NCI-H1436 (cell line): ENCODE measurements at places on chromosomes 6 and 20.

DNA sequence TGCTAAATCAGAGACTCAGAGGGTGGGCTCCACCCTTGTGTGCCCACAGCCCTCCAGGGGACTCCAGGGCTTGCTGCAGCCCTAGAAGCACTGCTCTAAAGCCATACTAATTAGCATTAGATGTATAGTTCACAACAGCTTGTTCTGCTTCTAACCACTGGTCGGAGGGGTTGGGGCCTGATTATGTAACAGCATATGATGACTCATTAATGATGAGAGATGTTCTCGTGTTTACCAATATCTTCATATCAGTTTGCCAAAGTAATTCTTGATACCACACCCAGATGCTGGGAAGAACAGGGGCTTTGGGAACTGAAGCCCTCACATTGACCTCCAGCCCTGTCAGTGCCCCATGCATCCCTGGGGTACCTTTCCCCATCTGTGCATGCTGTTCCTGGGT lies 104.1 kb upstream of the FOXA2 start:
- DNase-seq: no peak

DNA sequence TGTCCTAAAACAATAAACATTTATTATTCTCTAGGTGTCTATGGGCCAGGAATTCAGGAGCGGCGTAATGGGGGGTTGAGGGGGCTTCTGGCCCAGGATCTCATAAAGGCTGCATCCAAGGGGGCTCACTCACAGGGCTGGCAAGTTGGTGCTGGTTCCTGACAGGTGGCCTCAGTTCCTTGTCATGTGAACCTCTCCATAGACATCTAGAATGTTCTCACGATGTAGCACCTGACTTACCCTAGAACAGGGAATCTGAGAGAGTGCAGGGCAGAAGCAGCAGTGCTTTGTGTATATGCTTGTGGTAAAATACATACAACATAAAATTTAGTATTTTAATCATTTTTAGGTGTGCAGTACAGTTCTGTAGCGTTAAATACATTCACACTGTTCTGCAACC lies 57.1 kb downstream of the PHF20 start:
- DNase-seq: no peak

DNA sequence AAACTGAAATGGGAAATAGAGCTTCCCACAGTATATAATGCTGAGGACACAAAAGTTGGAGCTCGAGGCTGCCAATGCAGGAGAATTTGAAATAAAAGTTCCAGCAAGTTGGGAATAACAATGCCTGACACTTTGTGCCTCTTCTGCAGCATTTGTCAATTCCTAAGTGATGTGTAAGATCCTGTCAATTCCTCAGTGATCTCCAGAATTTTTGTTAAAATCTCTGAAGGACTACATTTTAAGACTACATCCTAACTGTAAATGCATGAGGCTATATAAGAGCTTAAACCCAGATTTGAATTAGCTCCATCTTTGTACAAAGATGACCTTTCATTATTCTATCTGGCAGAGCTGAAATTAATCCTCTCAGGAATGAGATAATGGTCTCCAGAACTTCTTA lies 208.2 kb downstream of the COL12A1 start:
- DNase-seq: no peak

GRCh38 chr6:46022106-46022948 lies 6.7 kb upstream of the CLIC5 start:
- DNase-seq: no peak

- DNase-seq: no peak
These were observed 349.4 kb downstream of the PREX1 start for GRCh38 chr20:48478370-48478769.

GRCh38 chr20:15199698-15200097 lies 862.3 kb upstream of the FLRT3 start:
- no peak for DNase-seq

- DNase-seq: no peak
These were observed 119.6 kb upstream of the SSTR4 start for GRCh38 chr20:22915512-22915911.

DNA sequence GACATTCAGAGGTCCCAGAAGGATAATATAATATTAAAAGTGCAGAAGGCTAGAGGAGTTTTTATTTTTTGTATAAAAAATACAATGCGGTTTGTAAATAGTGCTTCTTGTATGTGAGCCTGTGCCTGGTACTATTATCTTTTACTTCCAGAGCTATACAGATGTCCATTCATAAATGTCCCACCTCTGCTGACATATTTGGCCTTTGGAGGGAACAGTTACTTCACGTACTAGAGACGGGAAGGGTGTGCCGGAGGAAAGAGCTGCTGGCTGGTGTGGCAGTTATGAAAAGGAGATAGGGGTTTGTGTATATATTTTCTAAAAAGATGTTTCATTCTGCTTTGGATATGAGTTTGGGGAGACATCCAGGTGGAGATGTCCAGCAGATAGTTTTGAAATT lies 8.8 kb downstream of the CD109 start:
- DNase-seq: no peak

DNA sequence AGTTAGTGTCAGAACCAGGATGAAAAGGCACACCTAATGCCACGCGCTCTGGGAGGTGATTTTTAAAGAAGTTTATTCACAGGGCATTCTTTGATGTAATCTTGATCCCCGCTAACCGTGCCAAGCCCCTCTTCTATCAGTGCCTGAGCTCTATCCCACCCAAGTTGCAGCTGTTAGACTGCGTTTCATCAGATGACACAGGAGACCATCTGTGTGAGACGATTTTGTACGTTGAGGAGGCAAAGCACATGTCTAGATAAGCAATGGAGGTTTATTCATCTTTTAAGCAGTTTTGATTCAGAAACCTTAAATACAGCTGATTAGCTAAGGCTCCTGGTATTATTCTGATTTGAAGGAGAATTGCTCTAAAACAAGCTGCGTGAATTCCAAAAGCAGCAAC lies 18.6 kb downstream of the RNASET2 start:
- no peak for DNase-seq

DNA sequence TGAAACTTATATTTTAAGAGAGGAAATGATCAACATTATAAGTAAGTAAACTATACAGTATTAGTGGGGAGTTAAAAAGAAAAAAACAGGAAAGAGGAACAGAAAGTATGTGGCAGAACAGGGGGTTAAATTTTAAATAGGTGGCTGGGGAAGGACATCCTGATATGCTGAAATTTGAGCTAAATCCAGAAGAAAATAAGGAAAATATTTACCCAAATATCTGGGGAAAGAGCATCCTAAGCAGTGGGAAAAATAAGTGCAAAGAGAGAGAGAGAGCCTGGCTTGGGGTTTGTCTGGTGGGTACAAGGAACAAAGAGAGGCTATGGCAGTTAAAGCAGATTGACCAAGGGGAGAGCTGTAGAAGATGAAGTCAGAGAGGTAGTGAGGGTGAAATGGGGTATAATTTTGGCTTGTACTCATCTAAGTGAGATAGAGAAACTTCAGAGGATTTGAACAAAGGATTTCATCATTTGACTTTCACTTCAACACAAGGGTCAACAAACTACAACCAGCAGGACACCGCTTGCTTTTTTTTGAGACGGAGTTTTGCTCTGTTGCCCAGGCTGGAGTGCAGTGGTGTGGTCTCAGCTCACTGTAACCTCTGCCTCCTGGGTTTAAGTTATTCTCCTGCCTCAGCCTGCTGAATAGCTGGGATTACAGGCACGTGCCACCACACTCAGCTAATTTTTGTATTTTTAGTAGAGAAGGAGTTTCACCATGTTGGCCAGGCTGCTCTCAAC lies 328.4 kb upstream of the CNR1 start:
- no peak for DNase-seq

- no peak for DNase-seq
These were observed 7.0 kb upstream of the NINL start for GRCh38 chr20:25592135-25592852.

DNA sequence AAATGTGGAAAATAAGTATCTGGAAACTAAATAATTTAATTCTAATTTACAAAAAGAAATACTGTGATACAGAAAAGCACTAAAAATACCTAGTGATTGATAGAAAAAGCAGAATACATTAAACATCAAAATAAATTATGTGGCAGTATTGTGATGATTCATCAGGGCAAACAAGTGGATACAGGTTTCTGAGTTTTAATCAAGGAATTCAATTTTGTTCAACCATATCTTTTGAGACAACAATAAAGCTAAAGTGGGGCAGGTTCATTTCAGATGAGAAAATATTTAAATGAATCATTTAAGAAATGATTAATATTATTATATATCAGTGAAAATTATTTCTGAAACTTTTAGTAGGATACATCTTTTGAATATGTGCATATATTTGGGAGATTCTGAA lies 49.8 kb downstream of the GRIK2 start:
- DNase-seq: no peak

DNA sequence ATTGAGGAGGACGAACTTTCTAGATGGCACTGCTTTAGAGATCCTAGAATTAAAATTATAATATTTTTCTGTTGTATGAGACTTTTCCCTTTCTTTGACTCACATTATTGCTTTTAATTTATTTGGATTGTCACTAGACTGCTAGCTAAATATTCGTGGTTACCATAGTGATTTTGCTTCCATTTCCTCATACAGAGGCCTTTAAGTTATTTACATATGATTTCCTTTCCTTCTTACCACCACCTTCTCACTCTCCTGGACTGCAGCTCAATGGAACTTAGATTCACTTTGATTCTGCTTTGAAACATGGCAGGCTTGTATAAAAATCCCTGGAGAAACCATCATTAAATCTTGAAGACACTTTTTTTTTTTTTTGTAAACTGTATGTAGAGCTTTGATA lies 222.9 kb downstream of the LAMA2 start:
- no peak for DNase-seq

GRCh38 chr6:160030103-160030502 lies 61.2 kb downstream of the IGF2R start:
- DNase-seq: peak; percentile 36

GRCh38 chr6:70956451-70957283 lies at the start of gene B3GAT2:
Gene B3GAT2, minus strand, starts transcription at chr6:70957060. Its CDS starts 631 bp downstream, at chr6:70956429.
- peak; percentile 27 for DNase-seq

GRCh38 chr6:56549014-56549413 lies 93.7 kb downstream of the DST start:
- no peak for DNase-seq

DNA sequence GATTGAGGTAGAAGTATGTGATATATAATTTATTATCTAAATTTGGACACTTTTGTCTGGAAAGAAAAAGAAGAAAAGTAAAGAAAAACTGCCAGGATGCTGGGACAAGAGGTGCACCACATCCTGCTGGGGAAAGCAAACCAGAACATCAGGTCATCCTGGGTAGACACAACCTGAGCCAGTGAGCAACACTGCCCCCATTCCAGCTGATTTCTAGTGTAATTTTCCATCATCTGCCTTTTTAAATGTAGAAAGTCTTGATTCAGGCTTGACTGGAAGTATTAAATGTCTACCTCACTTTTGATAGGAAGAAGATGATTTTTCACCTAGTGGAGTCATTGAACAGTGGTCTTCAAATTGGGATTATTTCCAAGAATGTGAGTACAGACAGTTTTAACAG lies 1164.5 kb upstream of the CITED2 start:
- no peak for DNase-seq

DNA sequence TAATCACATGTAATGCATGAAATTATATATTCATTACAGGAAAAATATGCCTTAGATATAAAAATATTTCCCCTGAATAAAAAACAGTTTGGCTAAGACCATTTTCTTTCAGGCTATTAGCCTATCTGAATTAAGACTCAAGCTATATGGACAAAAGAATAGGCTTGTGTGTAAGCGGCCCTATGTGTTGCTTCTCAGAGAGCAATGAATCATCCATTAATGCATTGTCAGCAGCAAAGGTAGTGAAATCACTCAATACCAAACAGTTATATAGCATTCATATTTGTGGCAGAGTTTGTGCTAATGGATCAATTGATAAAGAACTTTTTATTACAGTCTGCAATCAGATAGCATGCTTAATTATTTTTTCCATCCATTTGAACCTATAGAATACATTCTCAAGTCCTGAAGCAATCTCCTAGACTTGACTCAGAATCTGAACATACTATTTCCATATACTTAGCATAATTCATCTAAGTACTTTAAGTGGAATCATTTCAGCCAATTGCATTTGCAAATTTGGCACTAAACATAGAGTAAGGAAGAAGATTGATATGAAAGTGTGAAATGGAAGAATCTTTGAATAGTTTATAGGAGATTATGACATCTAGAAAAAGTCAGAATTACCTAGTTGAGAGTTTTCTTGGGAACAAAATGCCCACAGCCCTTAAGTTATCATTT lies 112.2 kb downstream of the ADGRB3 start:
- DNase-seq: no peak

GRCh38 chr20:8118039-8118438 lies 14.0 kb upstream of the PLCB1 start:
- DNase-seq: no peak

GRCh38 chr6:31246051-31246521 lies 25.8 kb downstream of the HLA-C start:
- DNase-seq: no peak

GRCh38 chr6:55388211-55388610 lies 60.9 kb downstream of the GFRAL start:
- DNase-seq: no peak

DNA sequence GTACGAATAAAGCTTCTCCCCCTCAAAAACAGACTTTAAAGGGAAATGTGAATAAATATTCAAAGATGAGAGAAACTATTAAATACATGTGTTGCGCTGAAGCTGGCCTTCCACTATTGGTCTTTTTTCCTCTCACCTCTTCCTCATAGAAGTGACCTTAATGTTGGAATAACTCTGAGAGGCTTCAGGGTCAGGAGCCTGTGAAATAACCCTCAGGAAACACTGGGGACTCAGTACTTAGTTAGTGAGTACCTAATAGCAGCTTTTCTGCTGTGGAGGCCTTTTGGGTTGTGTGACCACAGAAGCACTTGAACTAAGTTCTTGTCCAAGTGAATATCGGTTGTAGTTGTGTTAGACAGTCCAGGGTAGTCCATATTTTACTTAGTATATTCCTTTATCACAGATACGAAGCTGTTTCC lies 799 bp upstream of the SHPRH start:
- no peak for DNase-seq

DNA sequence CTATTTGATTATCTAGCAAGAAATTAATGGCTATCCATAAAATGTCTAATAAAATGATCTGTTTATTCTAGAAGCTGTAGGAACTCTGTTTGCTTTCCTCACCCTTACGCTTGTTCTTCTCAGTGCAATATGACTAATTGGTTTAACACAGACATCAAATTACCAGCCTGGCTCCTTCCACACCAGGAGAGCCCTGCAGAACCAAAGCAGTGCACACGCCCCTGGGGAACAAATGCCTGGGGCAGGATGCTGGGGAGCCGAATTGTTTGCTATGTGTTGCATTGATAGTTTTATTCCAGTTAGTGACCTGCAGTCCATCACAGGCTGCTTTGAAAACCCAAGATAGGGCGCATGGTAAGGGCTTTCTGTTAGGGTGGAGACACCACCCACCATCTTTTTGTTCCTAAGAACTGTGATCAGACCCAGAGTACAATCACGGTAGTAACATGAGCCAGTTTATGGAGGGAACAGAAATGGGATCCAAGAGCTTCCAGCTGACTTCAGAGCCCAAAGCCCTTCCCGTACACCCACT lies 126.4 kb upstream of the CD93 start:
- no peak for DNase-seq
